ENCODE measurements at places on chromosomes 4 and X. TPM values are rescaled to one million over a fixed set of nuclear protein-coding genes. Genes with fewer than 3 reads are reported as not detected.

DNA sequence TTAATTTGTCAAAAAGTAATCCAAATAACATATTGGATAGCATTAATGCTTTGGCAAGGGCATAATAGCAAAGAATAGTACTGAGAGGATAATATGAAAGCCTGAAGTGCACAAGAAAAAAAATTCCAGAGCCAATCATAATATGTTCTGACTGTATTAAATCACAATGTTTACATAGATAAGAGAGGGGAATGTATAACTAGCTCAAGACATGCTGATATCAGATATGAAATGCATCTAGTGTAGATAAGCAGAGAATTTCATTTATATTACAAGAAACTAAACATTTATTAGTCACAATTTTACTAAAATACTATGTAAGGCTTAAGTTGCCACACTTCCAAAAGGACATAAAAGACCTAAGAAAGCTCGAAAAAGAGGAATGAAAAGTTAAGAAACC lies 193.3 kb downstream of the BANK1 start:
- no peak for DNase-seq

PHEX gene
- not detected for polyA plus RNA-seq

DNA sequence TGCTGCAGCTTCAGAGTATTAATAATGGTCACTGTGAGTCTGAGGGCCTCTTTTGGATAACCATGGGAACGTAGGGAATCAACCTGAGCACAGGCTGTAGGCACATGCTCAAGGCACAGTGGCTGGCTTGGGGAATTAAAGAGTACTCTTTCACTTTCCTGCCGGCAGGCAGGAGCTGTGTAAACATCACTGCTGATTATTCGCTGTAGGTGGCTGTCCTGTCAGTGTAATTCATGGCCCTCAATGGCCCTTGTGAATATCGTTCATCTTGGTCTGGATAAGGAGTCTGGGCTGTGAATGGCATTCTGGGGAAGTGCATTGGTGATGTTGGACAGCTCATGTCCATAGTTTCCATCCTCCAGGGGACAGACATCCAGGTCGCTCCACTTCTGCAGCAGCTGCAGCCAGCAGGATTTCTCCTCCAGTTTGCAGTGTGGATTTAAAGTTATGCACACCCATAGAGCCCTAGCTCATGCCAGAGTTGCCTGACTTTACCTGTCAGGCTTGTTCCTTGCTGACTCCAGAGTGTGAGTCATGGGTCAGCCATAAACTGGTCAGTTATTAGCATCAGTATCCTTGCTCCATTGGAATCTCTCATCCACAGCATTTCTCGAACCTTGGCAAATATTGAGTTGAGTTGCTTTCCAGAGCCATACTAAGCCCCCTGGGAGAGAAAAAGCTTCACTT lies 43.0 kb downstream of the C4orf33 start:
- DNase-seq = no peak

DNA sequence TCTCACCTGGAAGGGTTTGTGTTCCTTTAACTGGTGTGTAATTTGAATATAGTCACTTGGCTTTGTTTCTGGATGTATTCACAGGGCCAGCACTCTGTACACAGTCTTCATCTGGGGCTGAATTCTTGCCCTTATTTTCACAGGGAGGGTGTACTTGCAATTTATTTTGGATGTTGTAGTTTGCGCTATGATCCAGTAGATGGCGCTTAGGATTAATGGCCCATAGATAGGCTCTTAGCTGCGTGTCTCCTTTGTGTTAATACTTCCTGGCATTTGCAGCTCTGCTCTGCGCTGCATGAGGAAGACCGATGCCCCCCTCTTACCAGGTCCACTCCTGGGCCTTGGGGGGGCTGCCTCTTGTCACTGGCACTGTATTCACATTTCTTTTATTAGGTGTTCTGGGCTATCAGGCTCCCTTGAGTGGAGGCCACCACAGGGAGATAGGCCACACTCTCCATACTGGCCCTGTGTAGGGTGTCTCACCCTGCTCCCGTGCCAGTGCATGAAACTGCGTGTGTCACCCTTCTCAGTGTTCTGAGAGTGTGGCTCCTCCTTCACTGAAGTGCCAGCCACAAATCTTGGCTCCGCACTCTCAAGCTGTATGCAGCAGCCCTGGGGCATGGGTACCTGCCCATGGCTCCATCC lies 562.2 kb downstream of the ZIC3 start:
- DNase-seq = no peak

TRIML1 gene
- polyA plus RNA-seq = not detected

DNA sequence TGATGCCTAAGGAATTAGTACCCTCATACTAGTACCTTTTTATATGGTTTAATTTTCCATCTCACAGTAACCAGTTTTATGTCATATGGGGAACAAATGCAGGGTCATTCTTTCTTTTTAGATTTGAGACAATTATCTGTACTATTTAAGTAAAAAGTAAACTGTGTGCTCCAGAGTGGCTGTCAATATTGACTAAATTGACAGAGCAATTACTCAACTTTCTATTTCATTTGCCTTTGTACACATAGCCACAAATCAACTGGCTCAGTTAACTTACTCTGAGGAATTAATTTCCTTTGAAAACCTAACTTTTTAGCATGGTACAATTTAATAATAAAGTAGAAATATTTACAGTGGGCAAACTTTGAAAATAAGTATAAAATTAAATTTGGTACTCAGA lies 28.5 kb upstream of the TEX13C start:
- DNase-seq = no peak

- DNase-seq = no peak
Measured at GRCh38 chr4:105280338-105281123, 133.9 kb downstream of the TET2 start.

DNA sequence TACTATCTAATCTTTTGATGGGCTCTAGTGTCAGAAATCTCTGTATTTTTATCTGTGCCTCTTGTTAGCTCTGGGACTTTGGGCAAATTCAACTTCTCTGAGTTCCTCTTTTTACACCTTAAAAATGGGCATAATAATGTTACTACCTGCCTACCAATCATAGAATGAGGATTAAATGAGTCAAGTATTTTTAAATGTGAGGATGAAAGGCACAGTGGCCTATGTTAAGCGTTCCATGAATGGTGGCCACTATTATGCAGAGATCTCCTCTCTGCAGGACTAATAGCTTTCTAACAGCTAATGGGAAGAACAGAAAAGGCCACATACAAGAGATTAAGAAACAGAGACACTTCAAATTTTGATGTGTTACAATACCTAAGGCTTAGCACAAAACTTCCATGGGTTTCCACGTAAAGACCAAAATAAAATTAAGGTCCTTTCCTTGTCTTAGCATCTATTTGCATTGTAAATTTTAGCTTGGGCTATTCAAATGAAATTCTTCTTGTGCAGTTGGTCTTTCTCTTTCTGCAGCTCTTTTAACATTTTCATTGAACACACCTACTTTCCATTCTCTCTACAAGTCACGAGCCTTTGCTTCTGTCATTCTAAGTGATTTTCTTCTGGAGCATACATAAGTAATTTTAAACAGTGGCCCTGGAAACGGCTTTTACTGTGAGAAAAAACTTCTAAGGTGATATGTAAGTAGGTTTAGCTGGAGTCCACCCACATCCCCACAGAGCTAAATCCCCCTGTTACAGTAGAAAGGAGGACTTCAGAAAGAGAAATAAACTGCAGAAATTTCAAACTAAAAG lies 117.9 kb upstream of the MED14 start:
- no peak for DNase-seq
